ENCODE measurements at places on chromosomes 16 and 17. TPM values are rescaled to one million over a fixed set of nuclear protein-coding genes. Genes with fewer than 3 reads are reported as not detected.

Gene HSD17B1
- total RNA-seq: 2.0 TPM

Gene CCL22
- 6.7 TPM for total RNA-seq

Gene C16orf90
- total RNA-seq: not detected

Gene PTX4
- not detected for total RNA-seq

Gene CDRT15L2
- total RNA-seq: not detected

Gene SRCAP
- total RNA-seq: 38.3 TPM

Gene KIF2B
- total RNA-seq: not detected

Gene ETV4
- not detected for total RNA-seq

Gene CD19
- not detected for total RNA-seq

Gene KRT25
- total RNA-seq: not detected

Gene TPSG1
- total RNA-seq: not detected
